Stromal cell of bone marrow (primary cell): ENCODE measurements at places on chromosomes 4 and X.
A peak's percentile ranks its signal among the peaks of the same experiment; 100 is the strongest.

DNA sequence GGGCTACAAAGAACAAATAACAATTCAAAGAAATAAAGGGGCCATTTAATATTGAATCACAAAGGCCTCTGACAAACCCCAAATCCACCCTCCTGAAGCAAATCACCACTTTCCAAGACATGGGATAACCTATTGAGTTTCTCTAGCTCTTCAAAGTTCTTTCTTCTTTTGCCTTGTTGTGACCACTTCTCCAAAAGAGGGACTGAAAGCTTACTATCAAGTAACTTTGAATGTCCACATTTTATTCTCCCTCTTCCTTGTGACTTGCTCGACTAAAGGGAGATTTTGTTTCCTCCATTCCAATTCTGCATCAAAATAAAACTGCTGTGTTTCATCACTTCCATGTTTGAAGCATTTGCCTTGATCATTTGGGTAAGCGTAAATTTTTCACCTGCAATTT, 166.6 kb upstream of the SLC7A11 start:
- DNase-seq: no peak

- no peak for DNase-seq
Measured at GRCh38 chr4:76484654-76485053, 49.6 kb downstream of the SHROOM3 start.

- DNase-seq: no peak
Measured at GRCh38 chrX:7972586-7972985, 45.4 kb upstream of the PNPLA4 start.

- no peak for DNase-seq
Measured at GRCh38 chr4:123841447-123842121, 445.0 kb downstream of the SPRY1 start.

DNA sequence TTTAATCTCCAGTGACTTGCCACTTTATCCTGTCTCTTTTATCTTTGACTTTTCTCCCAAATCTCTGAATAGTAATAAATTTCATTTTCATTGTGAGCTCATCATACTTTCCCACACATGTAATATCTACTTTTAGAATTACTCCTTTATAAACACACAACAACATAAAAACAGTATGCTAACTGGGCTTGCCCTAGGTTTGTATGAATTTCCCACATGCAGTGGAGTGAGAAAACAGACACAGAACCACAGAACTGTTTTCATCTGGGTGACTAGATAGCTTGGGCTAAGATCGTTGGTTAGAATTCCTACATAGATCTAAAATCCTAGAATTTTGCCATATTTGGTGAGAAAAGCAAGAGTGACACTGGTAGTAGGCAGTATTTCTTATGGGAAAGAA, 409.5 kb downstream of the SPRY1 start:
- DNase-seq: no peak

- DNase-seq: no peak
Measured at GRCh38 chr4:62196338-62196737, 996.2 kb downstream of the ADGRL3 start.

GRCh38 chrX:119755981-119756533, 2.3 kb upstream of the SOWAHD start:
- no peak for DNase-seq

- no peak for DNase-seq
Measured at GRCh38 chrX:1397001-1397400, 5.1 kb upstream of the SLC25A6 start.

GRCh38 chr4:159071969-159072765, 30.7 kb upstream of the RAPGEF2 start:
- no peak for DNase-seq

- DNase-seq: no peak
Measured at GRCh38 chr4:153364061-153364460, 19.6 kb downstream of the MND1 start.

GRCh38 chr4:109574443-109574850, 14.4 kb downstream of the MCUB start:
- no peak for DNase-seq

- DNase-seq: no peak
Measured at GRCh38 chr4:109408711-109409110, 24.9 kb upstream of the SEC24B start.

DNA sequence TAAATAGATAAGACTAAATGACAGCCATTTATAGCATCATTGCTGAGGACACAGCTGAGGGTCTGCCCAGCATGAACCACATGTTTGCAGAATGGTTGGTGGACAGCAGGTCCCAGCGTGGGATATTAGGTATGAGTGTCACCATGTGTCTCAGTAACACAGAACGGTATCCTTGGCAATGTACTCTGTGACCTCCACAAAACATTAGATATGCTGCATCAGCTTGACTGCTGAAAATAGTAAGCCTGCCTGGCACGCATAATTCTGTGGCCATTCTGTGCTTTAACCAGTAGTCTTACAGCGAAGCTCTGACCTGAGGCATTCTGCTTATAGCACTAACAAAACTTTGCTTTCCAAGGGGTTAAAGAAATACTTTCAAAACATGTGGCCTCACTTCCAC, 32.0 kb downstream of the LIMCH1 start:
- DNase-seq: no peak

- DNase-seq: no peak
Measured at GRCh38 chr4:11597506-11597905, 168.8 kb upstream of the HS3ST1 start.

GRCh38 chr4:167787231-167787630, 305.1 kb upstream of the ANXA10 start:
- no peak for DNase-seq

- DNase-seq: no peak
Measured at GRCh38 chr4:188627892-188628291, 488.7 kb downstream of the TRIML1 start.

DNA sequence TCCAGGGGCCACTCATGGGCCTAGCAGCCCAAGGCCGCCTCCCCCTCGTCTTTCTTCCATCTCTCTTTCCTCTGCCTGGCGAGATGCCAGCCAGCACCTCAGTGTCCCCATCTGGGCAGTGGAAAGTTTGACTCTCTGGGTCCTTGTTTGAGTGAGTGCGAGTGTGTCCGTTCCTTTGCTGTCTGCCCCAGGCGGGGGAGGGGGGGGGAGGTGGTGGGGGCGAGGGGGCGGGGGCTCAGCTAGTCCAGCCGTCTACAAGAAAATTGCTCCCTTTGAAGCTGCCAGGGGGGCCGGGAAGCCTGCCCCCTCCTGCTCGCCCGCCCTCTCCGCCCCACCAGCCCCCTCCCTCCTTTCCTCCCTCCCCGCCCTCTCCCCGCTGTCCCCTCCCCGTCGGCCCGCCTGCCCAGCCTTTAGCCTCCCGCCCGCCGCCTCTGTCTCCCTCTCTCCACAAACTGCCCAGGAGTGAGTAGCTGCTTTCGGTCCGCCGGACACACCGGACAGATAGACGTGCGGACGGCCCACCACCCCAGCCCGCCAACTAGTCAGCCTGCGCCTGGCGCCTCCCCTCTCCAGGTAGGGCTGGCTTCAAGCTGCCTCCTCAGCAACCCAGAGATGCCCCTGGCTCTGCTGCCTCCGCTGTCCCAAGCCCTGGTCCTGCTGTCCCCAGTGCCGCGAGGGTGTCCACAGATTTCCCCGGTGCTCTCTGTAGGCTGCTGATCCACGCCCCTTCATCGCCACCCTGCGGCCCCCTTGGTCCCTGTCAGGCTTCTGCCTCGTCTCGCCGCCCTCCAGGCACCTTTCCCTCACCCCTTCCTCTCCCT, at the start of gene BGN:
BGN (plus strand) TSS at position 440 of the 821 bp plus-strand sequence. CDS start 9,652 bp downstream, outside the sequence.
- DNase-seq: no peak

GRCh38 chr4:185019456-185020292, 1.4 kb downstream of the HELT start:
- DNase-seq: no peak

DNA sequence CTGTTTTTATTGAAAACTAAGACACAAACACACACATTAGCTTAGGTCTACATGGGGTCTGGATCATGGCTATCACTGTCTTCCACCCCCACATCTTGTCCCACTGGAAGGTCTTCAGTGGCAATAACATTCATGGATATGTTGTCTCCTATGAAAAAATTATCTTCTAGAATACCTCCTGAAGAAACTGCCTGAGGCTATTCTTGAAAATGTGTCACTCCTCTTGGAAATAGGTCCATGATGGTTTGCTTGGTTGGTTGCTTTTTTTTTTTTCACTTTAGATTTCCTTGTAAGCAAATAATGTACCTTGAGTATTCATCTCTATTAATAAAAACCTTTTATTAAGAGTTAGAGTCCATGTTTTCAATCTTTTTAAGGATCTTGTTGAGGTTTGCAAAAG, 195.3 kb upstream of the PDE5A start:
- DNase-seq: no peak

DNA sequence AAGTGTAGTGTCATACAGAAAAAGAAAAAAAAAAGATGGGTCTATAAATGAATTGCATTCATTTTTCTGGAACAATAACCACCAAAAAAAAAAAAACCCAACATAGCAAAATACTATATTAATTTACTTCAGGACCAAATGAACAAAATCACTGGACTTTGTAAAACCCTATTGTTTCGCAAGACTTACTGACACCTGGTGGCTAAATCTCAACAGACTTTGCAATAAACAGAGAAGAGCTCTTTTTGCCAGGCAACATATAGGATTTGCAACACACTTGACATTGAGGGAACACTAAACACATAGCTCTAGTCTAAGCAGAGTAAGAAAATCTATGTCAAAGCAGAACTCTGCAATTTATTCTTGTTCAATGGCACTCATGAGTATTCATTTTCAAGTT, 990.2 kb downstream of the STPG2 start:
- no peak for DNase-seq

GRCh38 chrX:56726605-56727004, 2.4 kb upstream of the NBDY start:
- peak; percentile 36 for DNase-seq

- DNase-seq: no peak
Measured at GRCh38 chrX:16603822-16604221, 46.1 kb upstream of the S100G start.

DNA sequence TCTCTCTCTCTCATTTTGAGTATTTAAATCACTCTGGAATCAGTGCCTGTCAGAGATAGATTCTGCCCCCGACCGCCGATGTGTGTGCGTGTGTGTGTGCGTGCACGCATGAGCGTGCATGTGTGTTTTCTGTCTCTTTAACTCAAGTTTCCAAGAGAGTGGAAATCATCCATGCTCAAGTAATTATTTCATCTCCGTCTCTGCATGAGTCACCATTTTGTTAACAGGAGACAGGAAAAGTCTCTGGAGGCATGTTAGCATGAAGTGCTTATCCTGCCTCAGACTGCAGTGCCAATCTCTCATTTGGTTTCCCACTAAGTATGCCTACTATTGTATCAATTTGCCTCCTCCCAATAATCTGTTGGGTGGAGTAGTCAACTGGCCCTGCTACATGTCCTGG, 182.9 kb upstream of the NHS start:
- no peak for DNase-seq

DNA sequence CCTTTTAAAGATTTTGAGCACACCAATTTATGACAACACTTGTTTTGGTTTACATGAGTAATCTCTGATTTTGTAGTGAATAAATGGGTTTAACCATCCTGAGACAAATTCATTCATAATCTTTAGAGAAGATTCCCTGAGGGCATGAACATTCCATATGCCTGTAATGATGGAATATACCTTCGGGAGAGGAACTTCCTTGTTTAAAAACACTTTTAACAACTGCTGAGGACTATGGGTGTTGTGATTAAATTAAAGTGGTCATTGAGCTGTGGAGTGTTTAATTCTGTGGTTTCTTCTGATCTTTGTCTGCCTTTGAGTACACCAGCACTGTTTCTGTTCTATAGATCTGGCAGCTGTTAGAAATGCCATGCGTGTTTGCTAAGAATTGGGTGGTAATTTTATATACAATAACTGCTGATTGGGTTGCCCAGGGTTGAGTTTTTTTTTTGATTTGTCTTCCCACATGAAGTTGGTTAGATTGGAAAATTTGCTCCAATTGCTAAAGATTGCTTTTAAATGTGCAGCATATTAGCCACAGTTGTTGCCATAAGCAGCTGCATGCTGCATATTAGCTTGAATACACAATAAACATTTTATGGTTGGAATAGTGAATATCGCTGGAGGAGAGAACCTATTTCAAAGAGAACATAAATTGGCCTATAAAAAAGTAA, 86.8 kb downstream of the DCLK2 start:
- no peak for DNase-seq

DNA sequence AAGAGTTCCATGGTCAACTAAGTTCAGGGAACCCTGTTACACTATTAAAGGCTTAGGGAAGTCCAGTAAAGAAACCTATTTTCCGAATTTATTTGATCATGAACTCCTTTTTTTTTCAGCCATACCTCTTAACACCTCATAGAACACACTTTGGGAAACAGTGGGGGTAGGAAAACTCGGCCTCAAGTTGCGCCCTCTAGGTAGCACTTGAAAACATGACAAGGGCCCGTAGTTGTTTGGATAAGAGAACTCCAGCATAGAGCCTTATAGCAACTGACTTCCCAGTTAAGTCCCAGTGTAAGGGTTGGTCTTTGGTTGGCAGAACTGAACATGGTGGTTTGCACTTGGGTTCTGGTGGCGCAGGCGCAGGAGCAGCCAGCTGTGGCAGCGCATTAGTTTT, 14.4 kb downstream of the OGT start:
- DNase-seq: no peak

- DNase-seq: no peak
Measured at GRCh38 chr4:88793475-88793874, 95.8 kb upstream of the NAP1L5 start.

DNA sequence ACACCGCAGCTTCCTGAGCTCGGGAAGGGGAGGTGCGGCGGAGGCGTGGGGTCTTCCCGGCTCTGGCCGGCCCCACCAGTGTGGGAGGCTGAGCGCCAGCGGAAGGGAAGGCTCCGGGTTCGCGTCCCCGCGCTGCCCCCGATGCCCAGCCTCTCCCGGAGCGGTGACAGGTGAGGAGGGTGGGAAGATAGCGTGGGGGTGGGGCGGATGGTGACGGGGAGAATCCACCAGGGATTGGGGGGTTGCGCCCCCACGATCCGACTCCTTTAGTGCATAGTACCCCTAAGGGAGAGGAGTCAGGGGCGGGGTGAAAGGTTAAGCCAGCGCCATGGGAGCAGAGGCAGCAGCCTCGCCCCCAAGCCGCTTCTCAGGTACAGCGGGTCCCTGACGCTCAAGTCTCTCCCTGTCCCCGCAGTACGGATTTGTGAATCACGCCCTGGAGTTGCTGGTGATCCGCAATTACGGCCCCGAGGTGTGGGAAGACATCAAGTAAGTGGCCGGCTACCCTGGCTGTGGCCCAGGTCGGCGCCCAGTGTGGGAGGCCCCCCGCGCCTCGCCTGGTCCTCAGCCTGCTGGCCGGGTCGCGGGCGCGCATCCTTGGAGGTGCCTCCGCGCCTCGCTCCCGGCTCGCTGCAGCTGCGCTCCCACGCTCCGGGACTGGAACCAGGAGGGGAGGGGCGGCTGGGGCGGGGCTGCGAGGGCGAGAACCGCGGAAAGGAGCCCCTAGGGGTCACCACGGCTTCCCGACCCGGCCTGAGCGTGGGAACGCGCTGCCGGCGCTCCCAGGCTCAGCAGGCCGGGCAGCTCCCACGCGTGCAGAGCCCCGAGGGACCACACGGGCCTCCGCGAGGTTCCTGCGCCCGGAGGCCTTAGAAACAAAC, 791 bp downstream of the GUCY1B1 start:
- DNase-seq: no peak

- no peak for DNase-seq
Measured at GRCh38 chrX:16807548-16807947, 21.3 kb downstream of the TXLNG start.

GRCh38 chr4:165766976-165767375, 106.1 kb upstream of the TLL1 start:
- DNase-seq: no peak
